ENCODE measurements at places on chromosomes 13 and 19. TPM values are rescaled to one million over a fixed set of nuclear protein-coding genes. Genes with fewer than 3 reads are reported as not detected.

The LILRB2 gene
- total RNA-seq: 0.11 TPM

The EPSTI1 gene
- total RNA-seq: 3.2 TPM

The SIGLEC5 gene
- total RNA-seq: not detected

DNA sequence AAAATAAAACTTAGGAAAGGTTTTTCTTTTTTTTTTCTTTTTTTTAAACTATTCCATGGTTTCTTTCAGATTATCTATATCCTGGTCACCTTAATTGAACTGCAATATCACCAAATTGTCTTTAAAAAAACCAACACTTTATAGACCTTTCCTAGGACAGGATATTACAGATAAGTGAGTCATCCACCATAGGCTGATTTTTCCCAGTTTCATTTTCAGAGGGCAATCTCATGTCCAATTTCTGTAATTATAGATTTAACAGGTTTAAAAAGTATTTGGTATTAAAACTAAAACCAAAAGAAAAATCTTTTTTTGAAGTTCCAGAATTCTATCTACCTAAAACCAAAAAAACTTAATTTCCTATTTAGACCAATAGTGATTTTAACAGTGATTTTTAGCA is 13.2 kb downstream of the SPART start:
- no peaks in the 10 kb centered on the region for H3K27me3 ChIP-seq
- no peaks in the 10 kb centered on the region for H3K4me1 ChIP-seq
- DNase-seq: no peak
- H3K4me3 ChIP-seq: no peak overlapping the region
- H3K27ac ChIP-seq: no peak overlapping the region

- H3K27ac ChIP-seq: no peak overlapping the region
- no peak for DNase-seq
- no peaks in the 10 kb centered on the region for H3K27me3 ChIP-seq
- no peaks in the 10 kb centered on the region for H3K36me3 ChIP-seq
Measured at GRCh38 chr13:66102864-66103263, 1127.3 kb downstream of the PCDH9 start.

DNA sequence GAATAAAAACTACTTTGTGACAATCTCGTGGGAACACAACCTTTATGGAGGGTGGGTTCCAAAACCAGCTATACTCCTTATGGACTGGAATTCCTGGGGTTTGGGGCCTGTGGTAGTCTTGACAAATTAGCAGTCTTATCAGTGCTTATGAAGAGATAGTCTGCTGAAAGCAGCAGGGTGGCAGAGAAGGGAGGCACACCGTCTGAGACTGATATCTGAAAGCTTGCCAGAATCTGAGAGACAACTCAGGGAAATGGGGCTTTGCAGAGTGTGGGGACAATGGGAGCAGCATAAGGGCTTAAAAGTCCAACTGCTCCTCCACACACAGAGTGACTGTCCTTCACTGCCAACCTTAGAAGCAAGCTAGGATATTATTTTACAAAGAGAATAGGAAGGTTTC is 95.9 kb downstream of the UGGT2 start:
- H3K27ac ChIP-seq: no peak overlapping the region
- H3K4me3 ChIP-seq: no peak overlapping the region
- H3K27me3 ChIP-seq: no peaks in the 10 kb centered on the region

GRCh38 chr13:113612607-113613006 is 28.1 kb downstream of the TFDP1 start:
- no peak overlapping the region for H3K27ac ChIP-seq
- H3K4me1 ChIP-seq: no peaks in the 10 kb centered on the region
- H3K4me3 ChIP-seq: no peak overlapping the region
- peaks cover 4% of the 10 kb centered on the region for H3K36me3 ChIP-seq
- no peaks in the 10 kb centered on the region for H3K27me3 ChIP-seq

DNA sequence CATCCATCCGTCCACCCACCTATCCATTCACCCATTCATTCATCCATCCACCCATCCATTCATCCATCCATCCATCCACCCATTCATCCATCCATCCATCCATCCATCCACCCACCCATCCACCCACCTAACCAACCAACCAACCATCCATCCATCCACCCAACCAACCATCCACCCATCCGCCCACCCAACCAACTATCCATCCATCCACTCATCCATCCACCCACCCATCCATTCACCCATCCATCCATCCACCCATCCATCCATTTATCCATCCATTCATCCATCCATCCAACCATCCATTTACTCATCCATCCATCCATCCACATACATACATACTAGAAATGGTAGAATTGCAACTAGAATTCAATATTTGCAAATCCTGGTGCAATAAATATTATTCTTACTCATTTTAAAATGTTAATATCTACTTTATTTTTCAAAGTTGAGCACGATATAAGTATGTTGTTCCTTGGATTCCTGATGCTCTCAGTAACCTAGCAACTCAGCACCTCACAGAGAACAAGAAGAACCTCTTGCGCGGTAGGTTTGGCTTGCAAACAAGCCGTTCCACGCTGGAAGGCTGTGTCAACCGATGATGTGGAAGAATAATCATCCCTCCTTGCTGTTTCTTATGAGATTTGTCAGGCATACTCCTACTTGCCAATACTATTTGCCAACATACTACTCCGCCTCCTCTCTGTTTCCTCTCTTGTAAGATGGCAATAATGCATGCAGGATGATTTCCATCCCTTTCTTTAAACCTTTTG is 111.7 kb downstream of the GNG7 start:
- H3K4me3 ChIP-seq: no peak overlapping the region
- peaks cover 21% of the 10 kb centered on the region for H3K4me1 ChIP-seq
- H3K27ac ChIP-seq: no peak overlapping the region
- DNase-seq: no peak

DNA sequence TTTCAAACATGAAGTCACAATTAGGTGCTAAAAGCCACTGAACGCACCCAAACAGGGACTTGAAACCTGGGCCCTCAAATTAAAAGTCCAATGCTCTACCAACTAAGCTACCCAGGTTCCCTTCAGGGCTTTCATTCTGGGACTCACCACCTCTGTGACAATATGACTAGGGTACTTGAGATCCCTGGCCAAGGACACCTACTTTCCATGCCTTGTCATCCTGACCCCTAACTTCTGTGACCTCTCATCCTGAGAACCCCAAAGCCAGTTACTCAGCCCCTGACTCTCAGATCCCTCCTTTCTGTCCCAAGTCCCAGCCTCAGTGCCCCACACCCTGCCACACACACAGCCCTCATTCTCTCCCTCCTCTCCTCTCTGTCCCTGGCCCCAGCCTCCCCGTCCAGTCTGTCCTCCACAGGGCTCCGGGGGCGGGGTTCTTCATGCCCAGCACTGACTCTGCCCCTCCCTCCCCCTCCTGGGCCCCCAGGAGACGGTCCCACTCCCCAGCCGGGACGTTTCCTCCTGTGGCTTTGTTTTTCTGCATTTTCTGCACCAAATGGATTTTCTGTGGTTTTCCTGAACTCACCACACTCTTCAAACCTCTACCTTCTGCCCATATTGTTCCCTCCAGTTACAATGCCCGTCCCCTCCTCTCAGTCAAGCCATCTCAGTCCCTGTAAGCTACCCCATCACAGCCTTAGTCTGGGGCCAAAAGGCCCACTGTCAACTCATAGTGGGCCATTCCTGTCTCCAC is 7.0 kb downstream of the RCN3 start:
- H3K4me3 ChIP-seq: no peak overlapping the region
- no peak overlapping the region for H3K27ac ChIP-seq
- no peak for DNase-seq
- H3K36me3 ChIP-seq: peaks cover 50% of the 10 kb centered on the region
- no peaks in the 10 kb centered on the region for H3K27me3 ChIP-seq
- H3K4me1 ChIP-seq: peaks cover 14% of the 10 kb centered on the region

DNA sequence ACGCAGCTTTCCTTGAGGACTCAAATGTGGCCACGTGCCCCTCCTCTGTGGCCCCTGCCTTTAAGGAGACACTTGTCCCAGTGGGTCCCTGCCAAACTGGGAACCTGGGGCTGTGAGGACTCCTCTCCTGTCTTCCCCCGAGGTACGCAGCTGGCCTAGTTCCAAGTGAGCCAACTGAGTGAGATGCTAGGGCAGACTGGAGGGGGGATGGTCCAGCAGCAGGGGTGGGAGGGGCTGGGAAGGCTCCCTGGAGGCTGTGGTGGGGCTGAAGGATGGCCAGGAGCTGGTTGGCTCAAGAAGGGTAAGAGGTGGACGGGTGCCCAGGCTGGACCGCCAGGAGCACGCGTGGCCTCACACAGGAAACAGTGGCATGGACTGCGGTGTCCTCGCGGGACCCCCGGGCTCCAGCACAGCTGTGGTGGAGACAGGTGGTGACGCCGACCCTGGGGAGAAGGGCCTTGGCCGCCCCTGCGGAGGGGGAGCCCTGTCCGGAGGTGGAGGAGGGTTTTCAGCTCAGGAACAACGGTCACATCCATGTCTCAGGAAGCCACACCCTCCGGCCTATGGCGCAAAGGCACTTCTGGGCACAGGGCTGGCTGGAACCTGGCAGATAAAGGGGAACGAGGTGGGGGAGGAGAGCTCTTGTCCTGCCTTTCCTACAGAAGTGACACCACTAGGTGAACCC is 45.8 kb downstream of the MLLT1 start:
- H3K27me3 ChIP-seq: no peaks in the 10 kb centered on the region
- no peak for DNase-seq
- H3K27ac ChIP-seq: peak overlapping the region; percentile 55
- peak overlapping the region; percentile 8 for H3K4me3 ChIP-seq

DNA sequence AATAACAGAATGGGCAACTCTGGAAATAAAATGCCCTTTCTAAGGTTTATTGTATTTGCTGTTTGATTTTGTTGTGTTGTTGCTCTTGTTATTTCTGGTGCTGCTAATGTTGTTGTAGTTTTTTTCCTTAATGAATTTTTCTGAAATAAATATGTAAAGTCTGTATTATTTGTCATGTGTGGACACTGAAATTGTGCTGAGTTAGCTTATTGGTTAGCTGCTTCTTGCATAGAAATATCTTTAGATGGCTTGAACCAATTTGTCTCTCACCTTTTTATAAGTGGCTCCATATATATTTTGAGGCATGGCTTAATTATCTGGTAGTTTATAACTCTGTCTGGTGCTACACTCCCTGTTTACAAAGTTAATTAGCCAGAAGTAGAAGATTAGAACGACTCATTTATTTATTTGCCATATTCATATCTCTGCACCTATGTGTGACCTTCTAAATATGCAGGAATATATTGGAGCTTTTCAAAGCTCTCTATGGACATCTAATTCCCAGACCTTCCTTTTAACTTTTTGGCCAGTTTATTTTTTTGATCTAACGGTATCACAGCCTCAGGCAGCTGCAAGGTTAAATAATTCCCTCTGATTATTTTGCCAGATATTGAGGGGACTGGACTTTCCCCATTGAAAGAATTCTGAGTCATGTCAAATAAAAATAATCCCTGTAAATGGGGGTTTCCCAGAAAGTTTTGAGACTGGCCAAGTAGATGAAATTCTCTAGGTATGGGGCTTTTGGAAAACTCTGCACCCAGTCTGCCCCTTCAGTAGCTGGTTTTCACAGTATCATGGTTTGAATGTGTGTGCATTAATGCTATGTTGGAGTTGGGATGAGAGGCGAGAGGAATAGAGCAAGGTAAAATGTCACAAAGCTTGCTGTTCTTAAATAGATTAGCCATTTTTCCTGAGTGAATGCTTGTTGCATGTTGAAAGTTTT is 1331.7 kb upstream of the MIR17HG start:
- H3K27me3 ChIP-seq: no peaks in the 10 kb centered on the region
- no peak for DNase-seq
- no peak overlapping the region for H3K4me3 ChIP-seq
- H3K4me1 ChIP-seq: no peaks in the 10 kb centered on the region

DNA sequence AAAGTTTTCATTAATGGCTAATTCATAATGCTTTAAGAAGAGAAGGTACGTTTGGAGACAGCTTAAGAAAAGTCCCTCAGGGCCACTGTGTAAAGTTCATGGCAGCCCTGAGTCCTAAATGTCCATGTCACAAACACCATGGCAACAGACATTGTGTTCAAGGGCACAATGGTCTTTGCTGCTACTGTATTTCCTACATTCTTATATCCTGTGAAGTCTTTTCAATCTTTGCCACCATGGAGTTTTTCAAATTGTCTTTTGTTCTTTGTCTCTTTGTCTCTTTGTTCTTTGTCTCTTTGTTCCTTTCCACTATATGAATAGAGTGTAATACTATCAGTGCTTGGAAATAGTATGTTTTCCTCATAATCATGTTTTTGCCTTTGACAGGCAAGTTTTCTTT is 178.8 kb downstream of the VWA8 start:
- H3K4me1 ChIP-seq: no peaks in the 10 kb centered on the region
- H3K4me3 ChIP-seq: no peak overlapping the region
- H3K27ac ChIP-seq: no peak overlapping the region
- DNase-seq: no peak
